ENCODE measurements at places on chromosomes 7 and 10.

- DNase-seq, result no peak
Measured at GRCh38 chr7:157177333-157177982, 38.7 kb downstream of the UBE3C start.

- DNase-seq, result no peak
Measured at GRCh38 chr7:146346096-146346495, 229.5 kb downstream of the CNTNAP2 start.

DNA sequence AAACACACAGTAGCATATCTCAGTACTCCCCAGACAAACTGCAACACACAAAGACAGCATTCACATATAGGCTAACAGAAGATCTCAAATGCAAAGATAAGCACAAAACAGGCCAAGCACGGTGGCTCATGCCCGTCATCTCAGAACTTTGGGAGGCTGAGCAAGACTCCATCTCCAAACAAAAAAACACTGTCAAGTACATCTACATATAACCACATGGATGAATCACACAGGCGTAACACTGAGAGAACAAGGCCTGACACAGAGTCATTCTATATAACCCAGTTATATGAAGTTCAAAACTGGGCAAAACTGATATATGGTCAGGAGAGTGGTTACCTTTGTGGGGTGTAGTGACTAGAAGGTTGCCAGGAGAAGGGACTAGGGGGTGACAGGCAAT lies 506.4 kb downstream of the KCNMA1 start:
- no peak for DNase-seq

DNA sequence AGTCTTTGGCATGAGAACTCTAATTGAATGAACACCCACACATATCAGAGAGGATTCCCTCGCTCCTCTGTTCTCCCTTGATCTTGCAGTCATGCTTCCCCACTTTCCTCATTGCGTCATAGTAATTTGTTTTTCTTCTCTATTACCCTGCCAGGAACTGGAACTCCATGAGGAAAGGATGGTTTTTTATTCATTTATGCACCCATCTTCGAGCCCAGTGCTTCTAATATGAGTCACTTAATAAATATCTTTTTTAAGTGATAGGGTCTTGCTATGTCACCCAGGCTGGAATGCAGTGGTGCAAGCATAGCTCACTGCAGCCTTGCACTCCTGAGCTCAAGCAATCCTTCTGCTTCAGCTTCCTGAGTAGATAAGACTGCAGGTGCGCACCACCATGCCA lies 83.5 kb downstream of the OTUD1 start:
- DNase-seq, result no peak

DNA sequence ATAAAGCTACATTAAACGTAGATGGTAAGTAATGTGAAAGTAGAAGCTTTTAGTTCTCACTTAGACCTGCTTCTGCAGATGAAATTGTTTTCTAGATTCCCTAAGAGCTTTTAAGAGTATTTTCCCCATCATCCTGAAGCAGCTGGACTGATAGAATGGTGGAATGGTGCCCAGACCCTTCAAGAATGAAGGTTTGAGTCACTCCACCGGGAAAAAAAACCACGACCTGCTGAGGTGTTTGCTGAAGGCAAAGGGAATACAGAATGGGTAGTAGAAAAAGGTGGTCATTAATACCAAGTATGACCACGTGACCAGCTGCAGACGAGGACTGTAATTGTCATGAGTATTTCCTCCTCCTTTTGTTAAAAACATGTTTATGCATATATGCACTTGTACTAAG lies 79.2 kb upstream of the PTPRZ1 start:
- DNase-seq, result no peak

- DNase-seq, result no peak
Measured at GRCh38 chr7:130147710-130148325, 57.4 kb downstream of the TMEM209 start.

DNA sequence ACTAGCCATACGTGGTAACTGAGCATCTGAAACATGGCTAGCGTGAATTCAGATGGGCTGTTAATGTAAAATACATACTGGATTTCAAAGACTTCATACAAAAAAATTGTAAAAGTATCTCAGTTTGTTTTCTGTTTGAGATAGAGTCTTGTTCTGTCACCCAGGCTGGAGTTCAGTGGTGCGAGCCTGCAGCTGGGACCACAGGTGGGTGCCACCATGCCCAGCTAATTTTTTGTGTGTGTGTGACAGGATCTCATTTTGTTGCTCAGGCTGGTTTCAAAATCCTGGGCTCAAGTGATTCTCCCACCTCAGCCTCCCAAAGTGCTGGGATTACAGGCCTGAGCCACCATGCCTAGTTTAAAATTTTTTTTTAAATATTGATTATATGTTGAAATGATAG lies 4.5 kb downstream of the TMEM243 start:
- DNase-seq, result no peak

DNA sequence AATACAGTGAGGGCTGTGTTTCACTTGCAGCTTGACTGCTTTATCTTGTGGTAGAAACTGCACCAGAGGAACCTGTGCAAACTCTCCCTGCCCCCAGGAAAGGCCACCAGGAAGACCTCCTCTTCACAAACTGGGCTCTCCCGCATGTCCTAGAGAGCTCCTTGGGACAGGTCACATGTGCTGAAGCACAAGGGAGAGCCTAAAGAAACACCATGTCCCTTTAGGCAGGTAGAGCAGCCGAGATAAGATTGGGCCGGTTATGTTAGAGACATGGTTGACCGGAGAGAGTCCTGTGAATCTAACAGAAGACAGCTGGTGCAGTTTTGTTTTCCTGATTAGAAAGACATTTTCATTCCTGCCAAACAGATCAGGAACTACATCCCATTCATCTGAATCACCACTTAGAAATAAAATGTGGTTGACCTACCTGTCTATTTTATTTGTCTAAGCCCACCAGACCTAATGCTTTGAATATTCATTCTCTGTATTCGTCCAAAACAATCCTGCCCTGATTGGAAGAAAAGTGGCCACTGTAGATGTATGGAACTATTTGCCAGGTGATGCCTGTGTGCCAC lies 224.1 kb downstream of the GLI3 start:
- DNase-seq, result no peak

GRCh38 chr10:79054203-79055099 lies 14.3 kb upstream of the ZMIZ1 start:
- DNase-seq, result no peak

- no peak for DNase-seq
Measured at GRCh38 chr7:2299870-2300512, 14.2 kb downstream of the SNX8 start.
